Amniotic epithelial cell (primary cell): ENCODE measurements at places on chromosomes 16 and 17.

- DNase-seq: no peak
Measured at GRCh38 chr17:73495641-73496040, 148.6 kb downstream of the SDK2 start.

GRCh38 chr16:16033208-16033717, 83.8 kb downstream of the ABCC1 start:
- no peak for DNase-seq

- no peak for DNase-seq
Measured at GRCh38 chr17:79146562-79146961, 71.9 kb downstream of the ENGASE start.

- DNase-seq: no peak
Measured at GRCh38 chr16:26348095-26348494, 656.3 kb downstream of the HS3ST4 start.

DNA sequence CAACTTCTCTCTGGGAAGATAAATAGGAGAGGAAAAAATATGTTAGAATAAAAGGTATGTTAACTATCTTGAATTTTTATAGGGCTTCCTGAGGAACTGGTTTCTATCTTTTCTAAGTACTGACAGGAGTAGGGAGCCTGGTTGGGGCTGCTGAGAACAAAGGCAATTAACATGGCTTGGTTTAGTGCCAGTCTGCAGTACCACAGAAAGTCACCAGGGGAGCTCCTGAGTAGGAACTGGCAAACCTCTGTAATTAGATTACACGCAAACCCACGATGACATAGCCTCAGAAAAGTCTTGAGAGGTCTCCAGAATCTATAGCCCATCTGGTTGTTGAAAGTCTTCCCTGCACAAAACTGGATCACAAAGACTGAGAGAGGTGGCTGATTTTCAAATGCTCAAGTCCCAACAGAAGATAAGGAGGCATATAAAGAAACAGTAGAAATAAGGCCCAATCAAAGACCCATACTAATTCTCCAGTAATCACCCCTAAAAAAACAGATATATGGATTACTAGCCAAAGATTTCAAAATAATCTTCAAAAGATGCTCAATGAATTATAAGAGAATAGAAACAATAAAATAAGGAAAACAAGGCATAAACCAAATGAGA, 11.7 kb upstream of the CNTNAP4 start:
- peak; percentile 41 for DNase-seq

- DNase-seq: no peak
Measured at GRCh38 chr16:31877876-31878642, 4.5 kb downstream of the ZNF267 start.

DNA sequence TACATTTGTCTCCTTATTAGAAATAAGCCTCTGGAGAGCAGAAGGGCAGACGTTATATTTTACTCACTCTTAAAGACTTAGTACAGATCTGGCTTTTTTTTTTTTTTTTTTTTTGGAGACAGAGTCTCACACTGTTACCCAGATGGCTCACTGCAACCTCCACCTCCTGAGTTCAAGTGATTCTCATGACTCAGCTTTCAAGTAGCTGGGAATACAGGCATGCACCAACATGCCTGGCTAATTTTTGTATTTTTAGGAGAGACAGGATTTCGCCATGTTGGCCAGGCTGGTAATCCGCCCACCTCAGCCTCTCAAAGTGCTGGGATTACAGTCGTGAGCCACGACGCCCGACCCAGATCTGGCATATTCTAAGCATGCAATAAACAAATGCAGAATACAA, 36.4 kb upstream of the TMEM97 start:
- DNase-seq: peak; percentile 76

GRCh38 chr17:63311416-63311937, 134.6 kb downstream of the CYB561 start:
- DNase-seq: no peak

DNA sequence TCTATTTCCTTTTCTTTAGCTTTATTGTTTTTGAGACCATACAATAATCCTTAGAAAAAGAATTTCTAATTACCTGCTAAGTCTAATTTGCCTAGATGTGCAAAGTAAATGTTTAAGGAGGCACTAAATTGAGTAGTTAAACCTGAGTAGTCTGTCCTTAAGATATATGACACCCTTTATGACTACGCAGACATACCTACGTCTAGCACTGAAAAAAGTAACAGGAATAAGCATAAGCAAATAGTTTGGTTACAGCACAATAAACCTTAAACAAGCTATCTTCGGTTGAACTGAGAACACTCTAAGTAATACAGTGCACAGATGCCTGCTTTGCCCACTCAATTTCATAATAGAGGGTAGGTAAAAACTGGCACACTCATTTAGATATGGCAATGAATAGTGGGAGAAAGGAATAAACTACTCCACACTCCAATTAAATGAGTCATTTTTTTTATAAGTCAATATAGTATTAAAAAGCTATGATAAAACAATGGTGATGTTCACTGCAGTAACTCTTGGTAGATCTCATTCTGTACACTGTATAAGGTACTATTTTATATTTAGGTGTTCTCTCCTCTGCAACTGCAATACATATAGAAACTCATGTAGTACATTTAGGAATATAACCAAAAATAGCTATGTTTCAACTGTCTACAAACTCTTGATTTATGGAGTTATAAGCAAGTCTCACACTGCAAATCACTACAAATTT, 19.7 kb upstream of the INTS2 start:
- DNase-seq: no peak

GRCh38 chr17:57671667-57672632, 73.1 kb downstream of the CCDC182 start:
- peak; percentile 88 for DNase-seq

DNA sequence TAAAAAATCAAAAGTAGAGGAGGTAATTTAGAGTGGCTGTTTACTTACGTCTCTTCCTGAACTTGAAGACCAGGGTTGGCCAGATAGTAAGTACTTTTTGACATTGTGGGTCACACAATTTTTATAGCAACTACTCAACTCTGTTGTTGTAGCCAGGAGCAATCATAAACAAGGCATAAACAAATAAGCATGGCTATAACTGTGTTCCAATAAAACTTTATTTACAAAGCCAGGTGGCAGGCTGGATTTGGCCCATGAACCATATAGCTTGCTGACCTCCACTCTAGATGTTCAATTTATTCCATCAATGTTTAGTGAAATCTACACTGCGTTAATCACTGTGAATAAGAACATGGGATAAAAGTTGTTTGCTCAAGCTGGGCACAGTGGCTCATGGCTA, 500.4 kb upstream of the ERCC4 start:
- no peak for DNase-seq

GRCh38 chr17:80887639-80888175, 103.9 kb upstream of the CHMP6 start:
- DNase-seq: no peak

DNA sequence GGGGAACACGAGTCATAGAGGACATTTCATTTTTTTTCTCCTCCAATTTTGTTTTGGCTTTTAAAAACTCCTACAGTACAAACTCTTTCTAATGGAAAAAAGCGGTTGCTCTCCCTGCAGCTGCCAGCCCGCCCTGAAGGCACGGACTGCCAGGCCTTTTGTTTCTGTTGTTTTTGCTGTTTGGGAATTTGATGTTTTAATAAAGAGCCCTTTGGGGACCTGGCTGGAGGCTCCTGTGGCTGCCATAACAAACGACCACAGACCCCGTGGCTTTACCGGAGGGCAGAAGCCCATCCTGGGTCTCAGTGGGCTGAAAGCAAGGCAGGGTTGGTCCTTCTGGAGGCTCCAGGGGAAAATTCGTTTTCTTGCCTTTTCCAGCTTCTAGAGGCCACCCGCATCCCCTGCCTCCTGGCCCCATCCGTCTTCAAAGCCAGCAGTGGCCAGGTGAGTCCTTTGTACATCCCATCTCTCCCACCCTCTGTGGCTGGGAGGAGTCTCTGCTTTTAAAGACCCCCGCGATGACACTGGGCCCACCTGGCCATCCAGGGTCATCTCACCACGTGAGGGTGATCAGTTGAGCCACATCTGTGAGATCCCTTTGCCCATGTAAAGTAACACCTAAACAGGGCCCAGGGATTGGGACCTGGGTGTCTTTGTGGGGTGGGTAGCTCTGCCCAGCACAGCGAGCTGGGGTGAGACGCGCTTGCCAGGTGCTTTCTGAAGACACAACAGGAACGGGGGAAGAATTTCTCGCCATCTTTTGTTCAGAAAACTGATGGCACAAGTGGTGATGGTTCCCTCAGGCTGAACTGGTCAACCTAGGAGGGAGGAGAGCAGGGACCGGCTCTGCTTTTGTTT, 113.9 kb downstream of the BANP start:
- no peak for DNase-seq

DNA sequence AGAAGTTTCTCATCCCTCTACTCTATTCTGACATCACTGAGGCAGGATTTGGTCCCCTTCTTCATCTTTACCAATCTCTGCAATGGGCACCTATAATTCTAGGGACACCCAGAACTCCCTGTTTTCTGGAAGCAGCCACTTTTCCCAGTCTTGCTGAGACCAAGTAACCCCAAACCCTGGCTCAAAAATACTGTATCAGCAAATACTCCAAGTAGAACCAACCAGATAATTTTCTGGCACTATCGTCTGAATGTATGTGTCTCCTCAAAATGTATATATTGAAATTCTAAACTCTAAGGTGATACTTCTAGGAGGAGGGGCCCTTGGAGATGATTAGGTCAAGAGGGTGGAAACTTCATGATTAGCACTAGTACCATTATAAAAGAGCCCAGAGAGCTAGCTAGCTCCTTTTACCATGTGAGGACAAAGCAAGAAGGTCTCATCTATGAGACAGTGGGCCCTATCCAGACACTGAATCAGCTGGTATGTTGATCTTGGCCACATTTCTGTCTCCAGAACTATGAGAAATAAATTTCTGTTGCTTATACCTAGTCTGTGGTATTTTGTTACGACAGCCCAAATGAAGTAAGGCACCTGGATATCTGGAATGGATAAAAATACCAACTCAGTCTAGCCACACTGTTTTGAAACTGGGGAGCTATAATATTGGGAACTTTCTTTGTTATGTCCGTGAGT, 464.4 kb downstream of the CDH11 start:
- DNase-seq: no peak

DNA sequence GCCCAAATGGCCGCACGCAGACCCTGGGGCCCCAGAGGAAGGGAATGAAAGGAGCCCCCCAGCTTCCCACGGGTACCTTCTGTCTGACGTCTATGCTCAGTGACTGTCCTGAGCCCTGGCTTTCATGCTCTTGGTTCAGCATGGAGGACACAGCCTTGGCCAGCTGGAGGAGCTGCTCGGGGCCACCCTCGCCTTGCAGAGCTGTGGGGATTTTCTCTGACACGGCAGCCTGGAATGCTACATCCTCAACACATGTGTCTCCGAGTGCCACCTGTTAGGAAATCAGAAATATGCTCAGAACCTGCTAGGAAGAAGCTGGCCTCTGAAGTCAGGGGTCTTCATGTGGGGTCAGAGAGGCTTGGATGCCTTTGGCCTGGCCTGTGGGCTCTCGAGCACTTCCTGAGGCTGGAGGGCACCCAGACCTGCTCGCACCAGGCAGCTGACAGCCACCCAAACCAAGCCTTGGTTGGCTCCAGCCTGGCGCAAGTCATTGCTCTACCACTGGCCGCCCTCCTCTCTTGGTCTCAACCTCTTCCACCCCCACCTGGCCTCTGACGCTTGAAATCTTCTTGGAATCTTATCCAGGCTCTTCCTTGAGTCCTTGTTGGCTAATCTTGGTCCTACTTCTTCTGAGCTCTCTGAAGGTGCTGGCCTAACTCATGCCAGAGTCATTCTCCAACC, 63.7 kb upstream of the BCO1 start:
- DNase-seq: peak; percentile 21

- DNase-seq: no peak
Measured at GRCh38 chr16:29812754-29813643, 1.0 kb downstream of the PRRT2 start.

DNA sequence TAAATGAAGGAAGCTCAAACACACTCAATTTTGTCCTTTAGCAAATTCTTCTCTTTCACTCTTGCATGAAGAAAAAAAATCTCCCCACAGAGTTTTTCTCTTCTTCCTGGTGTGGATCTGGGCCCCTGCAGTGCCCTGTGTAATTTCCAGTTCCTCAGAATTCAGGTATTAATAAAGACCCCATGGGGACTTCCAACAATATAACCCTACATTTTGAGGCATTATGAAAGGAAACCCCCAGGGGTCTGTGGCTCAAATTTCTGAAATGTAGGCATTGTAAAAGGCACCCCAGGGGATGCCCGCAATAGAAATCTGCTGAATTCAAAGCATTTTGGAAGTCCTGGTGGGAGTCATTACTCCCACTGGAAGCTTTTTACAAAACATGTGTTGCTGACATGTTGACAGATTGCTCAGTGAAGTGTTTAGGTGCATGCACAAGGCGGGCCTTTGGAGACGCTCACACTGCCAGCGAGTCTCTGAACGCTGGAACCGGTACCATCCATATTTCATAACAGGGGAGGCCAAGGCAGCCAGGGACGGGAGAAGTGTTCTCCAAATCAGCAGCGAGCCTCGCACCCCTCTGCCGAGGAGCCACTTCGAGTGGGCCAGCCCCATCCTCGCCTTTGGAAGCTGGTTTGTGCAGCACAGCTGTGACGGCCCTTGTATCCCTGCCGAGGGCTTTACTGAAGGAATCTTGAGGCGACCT, 154.0 kb downstream of the ZNF423 start:
- no peak for DNase-seq

GRCh38 chr17:48259694-48260291, 152.2 kb downstream of the SNX11 start:
- peak; percentile 60 for DNase-seq

DNA sequence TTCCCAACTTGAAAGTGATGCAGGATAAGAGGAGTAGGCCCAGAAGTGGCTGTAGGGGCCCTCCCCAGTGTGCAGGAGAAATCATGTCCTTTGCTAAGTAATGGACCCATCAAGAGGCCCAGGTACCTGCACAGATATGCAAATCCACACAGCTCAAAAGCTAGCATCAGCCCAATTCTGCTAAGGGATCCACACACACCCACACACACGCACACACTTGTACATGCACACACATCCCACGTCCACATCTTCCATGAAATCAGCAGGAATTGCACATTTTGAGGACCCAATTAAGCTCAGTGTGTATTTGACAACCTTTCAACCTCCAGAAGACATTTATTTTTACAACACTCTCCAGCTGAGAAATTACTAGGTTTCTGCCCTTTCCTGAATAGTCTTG, 184.8 kb downstream of the C16orf78 start:
- DNase-seq: no peak

DNA sequence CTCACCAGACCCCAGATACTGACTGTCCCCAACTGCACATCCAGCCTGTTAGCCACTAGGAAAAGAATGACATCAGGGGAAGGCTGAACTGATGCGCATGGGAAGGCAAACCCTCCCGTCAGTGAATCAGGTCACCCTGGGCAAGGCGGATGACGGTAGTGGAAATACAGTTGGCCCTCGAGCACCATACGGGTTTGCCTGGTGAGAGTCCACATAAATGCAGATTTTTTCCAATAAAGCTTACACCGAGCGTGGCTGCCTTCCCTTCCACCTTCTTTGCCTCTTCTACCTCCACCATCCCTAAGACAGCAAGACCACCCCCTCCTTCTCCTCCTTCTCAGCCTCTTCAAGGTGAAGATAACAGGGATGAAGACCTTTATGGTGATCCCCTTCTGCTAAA, 236.1 kb upstream of the TNRC6C start:
- no peak for DNase-seq

DNA sequence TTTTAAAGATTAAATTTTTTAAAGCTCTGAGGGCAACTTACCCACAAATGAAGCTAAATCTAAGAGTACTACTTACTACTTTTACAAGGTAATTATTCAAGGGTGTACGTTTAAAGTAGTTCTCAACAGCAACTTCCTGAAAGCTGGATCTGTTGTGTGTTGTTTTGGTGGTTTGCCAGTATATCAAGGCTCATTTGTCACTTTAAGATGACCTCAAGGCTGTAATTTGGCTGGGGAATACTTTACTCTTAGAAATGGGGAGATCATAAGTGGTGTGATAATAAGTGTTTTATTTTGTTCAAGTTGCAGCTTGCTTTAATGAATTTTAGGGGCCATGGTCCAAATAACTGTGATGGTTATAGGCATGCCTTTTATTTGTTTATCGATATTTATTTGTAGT, 30.4 kb downstream of the AP2B1 start:
- DNase-seq: no peak
